ENCODE measurements at places on chromosomes 3 and 15. TPM values are rescaled to one million over a fixed set of nuclear protein-coding genes. Genes with fewer than 3 reads are reported as not detected.

The CKMT1A gene
- 2.6 TPM for total RNA-seq

The C3orf52 gene
- total RNA-seq, result 2.1 TPM

The SAMD7 gene
- 22.0 TPM for total RNA-seq

The SOX14 gene
- total RNA-seq, result not detected

The C15orf61 gene
- 11.3 TPM for total RNA-seq

The IGSF11 gene
- total RNA-seq, result 51.5 TPM

The MAP3K13 gene
- total RNA-seq, result 69.7 TPM

Data from camera-type eye (tissue), 1 donor.